ENCODE measurements at places on chromosomes 12 and 14.

DNA sequence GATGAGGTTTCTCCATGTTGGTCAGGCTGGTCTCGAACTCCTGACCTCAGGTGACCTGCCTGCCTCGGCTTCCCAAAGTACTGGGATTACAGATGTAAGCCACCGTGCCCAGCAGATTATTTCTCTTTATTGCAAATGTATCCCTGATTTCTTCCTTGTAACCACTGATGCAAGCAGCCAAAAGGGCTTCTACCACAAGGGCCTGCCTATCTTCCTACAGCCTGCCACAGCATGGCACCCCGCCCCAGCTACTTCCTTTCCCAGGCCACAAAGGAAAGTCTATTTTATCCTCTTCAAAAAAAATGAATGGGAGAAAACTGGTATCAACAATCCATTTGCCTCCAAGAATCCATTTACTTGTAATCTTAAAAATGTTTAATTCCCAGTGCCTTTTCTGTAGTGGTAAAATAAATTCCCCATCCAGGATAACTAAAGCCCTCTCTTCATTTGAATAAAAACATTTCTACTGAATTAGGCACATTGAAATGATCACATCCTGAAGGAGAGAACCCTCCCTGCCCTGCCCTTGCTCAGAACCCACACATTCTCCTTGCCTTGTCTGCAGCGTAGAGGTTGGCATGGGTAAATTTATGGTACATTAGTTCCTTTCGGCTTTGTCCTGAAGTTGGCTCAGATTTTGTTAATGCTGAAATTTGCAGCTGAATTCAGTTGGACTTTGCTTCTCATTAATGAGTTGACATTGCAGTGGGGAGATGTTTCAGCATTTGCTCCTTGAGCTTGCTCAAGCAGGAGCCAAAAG, 19.2 kb downstream of the GPHB5 start:
- DNase-seq, result no peak

GRCh38 chr12:68233498-68233897, 7.9 kb upstream of the IL26 start:
- DNase-seq, result no peak

GRCh38 chr14:96670391-96670790, 126.8 kb upstream of the VRK1 start:
- DNase-seq, result no peak

DNA sequence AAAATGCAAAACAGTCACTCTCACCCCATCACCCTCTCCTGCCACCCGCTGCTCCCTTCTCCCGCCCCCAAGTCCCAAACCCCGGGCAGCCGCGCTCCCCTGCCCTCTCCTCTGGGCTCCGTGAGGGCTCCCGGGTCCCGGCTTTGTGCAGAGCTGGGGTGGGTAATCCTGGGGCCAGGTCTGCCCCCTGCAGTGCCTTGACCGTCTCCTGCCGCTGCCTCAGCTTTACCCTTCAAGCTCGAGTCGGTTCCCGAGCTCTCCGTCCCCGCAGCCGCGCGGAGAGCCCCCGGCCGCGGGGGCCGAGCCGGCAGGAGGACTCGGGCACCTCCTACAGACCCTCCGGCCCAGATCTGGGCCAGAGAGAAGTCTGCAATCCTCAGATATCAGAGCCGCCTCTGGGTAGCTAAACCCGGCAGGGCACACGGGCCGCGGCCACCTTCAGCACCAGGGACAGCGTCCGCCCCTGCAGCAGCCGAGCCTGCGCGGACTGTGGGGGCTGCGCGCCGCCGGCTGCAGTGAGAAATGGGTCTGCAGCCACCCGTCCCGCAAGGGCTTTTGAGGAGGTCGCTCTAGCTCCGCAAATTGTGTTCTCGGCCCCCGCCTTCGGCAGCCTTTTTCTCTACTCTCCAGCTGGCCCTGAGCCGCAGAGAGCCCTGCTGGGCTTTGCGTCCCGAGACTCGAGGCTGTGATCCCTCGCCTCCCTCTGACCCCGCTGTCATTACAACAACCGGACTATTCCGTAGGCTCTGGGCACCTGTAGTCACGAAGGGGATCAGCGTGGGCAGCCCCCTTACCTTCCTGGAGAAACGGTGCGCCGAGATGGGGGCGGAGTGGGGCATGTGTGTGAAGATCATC, 1.2 kb downstream of the PRMT8 start:
- no peak for DNase-seq

GRCh38 chr12:16603260-16603915, 2.6 kb downstream of the LMO3 start:
- no peak for DNase-seq

DNA sequence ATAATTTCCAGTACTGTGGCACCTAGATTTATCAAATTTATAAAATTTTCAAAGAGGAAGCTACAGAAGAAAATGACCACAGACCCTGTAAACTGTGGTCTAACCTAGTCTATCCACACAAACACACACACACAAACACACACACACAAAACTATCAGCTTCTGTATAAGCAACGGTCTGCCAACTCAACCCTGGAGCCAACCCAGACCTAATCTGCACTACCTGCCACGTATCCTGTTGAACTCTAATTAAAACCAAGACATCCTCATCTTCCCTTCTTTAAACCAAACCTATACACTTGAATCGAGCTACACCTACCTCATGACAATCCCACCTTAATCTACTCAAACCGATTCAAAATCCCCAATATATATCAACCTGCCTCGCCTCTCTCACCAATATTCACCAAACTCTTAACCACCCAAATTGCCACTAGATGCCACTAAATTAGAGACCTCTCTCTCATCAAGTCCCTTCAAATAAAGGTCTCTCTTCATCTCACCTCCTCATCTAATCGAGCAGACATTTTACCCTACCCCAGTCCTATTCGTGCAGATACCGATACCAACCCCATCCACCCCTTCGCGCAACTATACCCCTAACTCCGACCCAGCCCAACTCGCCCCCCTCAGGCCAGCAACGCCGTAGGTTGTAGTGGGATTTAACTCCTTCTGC, 808 bp downstream of the ACIN1 start:
- DNase-seq, result no peak

DNA sequence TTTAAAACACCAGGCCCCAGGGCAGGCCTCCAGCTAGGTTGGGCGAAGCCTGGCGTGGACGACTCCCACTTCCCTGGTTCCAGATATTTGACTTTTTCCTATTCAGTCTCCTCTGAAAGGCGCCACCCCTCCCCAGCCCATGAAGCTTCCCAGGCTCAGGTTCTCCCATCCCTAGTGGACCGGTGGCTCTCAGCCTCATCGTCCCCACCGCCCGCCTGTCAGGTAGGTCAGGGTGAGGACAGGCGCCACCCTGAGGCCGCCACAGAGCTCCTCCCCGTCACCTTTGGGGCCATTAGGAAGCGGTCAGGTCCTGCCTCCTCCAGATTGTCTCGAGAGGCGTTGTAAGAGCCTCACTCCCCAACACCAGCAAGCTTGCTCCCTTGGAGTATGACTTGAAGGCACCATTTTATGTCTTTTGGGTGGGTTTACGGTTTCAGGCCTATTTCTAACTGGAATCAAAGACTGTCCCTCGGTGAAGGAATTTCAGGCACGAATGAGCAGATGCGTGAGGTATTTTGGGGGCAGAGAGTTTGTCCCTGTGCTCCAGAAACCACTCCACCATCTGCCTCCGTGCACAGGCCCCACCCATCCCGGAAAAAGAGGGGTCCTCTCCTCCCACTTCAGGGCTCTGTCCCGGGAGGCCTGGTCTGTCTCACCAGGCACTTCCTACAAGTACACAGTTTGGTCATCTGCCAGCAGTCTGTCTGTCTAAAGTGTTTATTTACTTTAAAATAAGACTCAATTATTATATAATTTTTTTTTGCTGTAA, 55.6 kb downstream of the TSPAN9 start:
- no peak for DNase-seq
